ENCODE measurements at places on chromosomes 2 and 18.

DNA sequence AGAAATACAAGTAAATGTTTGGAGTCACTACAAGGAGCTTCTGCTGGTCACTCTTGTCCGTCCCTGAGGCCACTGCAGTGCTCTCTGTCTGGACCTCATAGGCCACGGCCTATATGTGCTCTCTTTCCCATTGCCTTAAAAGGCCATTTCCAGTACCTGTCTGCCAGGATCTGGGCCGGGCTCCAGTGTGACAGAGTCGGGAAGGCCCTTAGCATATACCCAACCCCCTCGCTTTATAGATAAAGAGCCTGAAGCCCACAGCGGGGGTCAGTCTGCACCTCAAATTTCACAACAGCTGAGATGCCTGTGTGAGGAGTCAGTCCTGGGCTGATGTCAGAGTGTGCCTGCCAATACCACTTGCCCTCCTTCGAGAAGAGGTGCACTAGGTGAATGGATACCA is 39.9 kb downstream of the ADD2 start:
- no peak for DNase-seq

DNA sequence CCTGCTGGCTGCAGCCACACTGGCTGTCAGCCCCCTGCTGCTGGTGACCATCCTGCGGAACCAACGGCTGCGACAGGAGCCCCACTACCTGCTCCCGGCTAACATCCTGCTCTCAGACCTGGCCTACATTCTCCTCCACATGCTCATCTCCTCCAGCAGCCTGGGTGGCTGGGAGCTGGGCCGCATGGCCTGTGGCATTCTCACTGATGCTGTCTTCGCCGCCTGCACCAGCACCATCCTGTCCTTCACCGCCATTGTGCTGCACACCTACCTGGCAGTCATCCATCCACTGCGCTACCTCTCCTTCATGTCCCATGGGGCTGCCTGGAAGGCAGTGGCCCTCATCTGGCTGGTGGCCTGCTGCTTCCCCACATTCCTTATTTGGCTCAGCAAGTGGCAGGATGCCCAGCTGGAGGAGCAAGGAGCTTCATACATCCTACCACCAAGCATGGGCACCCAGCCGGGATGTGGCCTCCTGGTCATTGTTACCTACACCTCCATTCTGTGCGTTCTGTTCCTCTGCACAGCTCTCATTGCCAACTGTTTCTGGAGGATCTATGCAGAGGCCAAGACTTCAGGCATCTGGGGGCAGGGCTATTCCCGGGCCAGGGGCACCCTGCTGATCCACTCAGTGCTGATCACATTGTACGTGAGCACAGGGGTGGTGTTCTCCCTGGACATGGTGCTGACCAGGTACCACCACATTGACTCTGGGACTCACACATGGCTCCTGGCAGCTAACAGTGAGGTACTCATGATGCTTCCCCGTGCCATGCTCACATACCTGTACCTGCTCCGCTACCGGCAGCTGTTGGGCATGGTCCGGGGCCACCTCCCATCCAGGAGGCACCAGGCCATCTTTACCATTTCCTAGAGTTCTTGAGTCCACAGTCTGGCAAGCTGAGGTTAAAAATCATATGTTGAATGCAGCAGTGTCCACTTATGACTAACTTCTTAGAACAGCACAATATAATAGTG is 741 bp downstream of the GPR148 start:
- DNase-seq: no peak

GRCh38 chr2:227406177-227407031 is 18.7 kb upstream of the SCYGR1 start:
- DNase-seq: no peak

GRCh38 chr18:56086786-56087185 is 498.8 kb upstream of the TCF4 start:
- DNase-seq: no peak

GRCh38 chr2:238226698-238227586 is 12.9 kb downstream of the HES6 start:
- DNase-seq: no peak

GRCh38 chr2:190862571-190862991 is 18.0 kb upstream of the GLS start:
- DNase-seq: no peak

- no peak for DNase-seq
Measured at GRCh38 chr2:237698358-237698694, 70.9 kb downstream of the LRRFIP1 start.

DNA sequence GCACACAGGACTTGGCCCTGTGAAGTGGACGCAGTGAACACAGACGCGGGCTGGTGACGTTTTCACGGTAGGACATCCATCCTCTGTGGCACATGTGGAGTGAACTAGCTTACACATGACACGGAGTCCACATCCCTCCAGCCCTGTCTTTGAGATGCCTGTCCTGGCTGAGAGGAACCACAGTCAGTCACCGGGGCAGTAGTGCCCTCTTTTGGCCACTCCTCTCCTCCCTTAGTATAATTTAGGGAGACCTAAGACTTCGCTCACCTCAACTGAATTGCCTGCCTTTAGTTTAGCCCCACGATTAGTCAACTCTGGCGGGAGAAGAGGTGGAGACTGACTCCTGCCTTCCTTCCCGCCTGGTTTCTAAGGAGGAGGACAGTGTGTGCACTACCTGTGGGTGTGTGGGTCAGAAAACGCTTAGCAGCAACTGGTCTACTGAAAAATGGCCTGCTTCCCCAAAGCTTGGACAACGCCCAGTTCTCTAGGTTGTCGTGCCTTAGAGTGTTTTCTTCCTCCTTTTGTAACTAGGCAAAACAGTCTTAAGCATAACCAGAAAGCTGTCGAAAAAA is 70.6 kb downstream of the MBP start:
- DNase-seq: no peak

DNA sequence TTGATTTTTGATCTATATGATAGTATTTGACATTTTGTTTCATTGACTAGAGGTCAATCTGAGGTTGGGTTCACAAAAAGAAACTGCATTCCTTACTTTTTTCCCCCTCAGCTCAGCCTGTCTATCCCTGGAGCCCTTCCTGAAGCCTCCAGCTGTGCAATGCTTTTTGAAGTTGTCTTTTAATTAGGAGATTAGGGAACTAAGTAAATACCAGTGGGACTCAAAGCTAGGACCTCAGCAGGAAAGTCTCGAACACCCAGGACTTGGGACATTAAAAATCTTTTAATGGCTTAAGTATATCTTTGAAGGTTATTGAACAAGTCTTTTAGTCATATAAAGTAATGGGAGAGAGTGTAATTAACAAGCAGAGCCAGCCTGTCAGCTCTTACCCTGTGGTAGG is 220.2 kb downstream of the PDE11A start:
- DNase-seq: no peak

DNA sequence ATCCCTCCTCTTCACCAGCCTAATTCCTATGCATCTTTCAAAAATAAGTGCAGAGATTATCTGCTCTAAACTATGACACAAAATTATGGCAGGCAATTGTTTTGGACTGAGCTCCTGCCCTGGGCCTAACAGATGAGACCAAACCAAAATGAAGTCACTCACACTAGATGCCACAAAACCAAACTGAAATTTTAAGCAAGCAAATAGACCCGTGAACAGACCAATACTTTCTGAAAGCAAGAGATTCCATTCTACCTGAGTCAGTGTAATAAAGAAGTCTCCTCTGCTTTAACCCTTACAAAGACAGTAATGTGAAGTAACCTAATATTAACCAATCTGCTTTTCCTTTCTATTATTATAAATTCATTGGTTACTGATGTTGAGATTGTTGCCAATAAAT is 84.3 kb downstream of the RIT2 start:
- DNase-seq: no peak

DNA sequence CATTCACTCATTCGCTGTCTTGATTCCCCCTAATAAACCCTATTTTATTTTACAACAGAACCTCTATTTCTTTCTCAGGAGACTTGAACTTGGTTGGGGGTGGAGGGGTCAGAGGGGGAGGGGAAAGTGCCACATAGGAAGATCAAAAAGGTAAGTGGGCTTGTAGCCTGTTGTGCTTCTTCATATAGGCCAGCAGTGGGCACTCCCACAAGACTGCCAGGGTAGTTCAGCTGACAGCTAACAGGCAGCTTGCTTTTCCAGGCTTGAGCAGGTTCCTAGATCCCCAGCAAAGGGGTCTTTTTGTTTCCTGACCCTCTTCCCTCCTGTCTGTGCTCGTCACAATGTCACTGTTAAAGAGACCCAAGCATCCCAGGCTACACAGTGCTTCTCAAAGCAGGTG is 829 bp upstream of the KIAA2012 start:
- no peak for DNase-seq

DNA sequence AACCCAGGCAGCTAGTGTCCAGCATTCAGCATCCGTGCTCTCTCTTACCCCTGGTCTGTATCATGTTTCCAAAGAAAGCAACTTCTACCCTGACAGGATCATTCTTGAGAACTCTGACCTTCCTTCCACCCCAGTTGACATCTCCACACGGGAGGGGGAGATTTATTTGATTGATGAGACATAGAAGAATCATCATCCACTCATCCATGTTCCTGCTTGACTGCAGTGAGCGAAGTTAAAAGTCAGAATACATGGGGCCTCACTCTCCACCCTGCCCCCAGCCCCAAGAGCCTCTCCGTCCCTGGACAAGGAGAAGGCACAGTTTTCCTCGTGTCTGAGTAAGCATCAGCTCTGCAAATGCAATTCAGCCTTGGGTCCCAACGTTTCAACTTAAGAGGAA is 356.0 kb upstream of the TNP1 start:
- no peak for DNase-seq

- DNase-seq: no peak
Measured at GRCh38 chr2:55869637-55870325, 53.8 kb downstream of the EFEMP1 start.

DNA sequence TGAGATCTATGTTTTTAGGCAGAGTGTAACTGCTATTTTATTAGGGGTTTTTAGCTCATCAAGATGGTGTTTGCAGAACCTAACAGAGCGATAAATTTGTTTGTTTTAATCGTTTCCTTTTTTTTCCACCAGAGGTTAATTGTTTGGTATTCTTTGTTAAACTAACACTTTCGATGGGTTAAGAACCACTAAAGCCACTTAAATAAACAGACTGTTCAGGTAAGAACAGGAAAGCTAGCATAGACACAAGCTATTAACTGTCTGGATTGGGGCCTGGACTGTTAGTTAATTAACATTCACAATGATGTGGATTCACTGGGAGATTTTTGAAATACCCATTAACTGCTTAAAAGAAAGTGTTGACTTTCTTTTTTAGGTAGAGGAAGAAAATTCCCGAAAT is 209.0 kb upstream of the COPS8 start:
- no peak for DNase-seq

- no peak for DNase-seq
Measured at GRCh38 chr18:39591649-39592048, 2026.1 kb upstream of the CELF4 start.

DNA sequence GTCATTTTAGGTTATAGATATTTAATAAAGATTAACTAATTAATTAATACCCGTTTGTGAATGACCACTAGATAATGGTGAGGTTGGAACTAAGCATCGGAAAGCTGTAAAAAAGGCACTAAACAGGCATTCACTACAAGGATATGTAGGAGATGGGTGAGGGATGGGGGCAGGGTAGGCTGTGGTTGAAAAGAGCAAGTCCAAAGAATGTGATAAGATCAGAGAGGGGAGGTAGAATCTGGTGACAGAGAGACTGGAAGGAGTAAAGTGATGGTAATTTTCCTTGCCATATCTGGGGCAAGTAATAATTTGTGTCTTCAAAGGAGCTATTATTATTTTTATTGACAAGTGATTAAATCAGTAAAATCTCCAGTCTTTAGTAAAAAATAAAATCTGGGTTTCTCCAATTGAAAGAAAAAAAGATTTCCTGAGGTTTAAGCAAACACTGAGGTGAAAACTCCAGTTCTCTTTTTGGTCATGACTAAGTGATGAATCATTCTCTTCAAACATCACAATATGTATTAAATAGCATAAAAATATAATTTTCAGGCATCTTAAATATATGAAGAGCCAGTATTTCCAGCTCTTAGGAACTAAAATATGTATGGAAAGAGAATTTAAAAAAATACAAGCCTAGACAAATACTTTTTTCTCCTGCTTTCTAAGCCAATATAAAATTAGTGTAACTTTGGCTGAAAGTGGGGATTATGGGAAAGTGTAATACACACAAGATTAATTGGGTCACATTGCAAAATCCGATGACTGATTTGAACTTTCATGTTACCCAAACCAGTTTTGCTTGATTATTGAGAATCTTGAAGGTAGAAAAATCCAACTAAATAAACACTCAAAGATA is 259.1 kb upstream of the RBMS1 start:
- DNase-seq: no peak

GRCh38 chr2:69954084-69954483 is 7.3 kb downstream of the ASPRV1 start:
- DNase-seq: no peak
